ENCODE measurements at places on chromosomes 1 and 21.

DNA sequence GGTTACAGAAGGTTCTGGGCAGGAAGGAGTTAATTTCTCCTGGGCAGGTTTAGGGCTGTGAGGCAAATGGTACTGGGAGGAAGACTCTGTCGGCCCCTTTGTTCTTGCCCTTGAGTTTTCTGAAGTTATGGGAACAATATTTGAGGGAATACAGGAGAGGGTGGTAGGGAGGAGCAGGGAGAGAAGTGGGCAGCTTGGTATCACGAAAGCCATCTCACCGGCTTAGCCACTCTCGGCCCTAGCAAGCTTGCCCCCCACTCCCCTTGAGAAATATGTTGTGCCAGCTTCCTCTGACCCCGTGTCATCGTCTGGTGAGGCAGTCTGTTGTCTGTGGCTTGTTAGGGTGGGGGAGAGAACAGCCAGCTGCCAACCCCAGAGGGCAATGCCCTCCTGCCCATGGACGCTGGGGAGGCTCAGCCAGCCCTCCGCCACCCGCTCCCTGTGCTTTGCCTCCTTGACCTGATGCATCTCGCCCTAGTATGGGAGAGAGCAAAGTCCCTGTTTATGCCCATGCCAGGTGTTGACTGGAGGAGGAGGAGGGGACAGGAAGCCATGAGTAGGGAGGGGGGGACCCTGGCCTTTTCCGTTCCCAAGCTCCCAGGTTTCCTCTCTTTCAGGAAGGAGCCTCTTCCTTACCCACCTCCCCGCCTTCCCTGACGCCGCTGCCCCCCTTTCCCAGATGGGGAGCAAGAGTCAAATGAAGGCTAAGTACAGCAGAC is 1.2 kb downstream of the EFNA1 start:
- no peak for DNase-seq

GRCh38 chr1:172449585-172450523 is 6.0 kb upstream of the PIGC start:
- DNase-seq = peak; percentile 26

DNA sequence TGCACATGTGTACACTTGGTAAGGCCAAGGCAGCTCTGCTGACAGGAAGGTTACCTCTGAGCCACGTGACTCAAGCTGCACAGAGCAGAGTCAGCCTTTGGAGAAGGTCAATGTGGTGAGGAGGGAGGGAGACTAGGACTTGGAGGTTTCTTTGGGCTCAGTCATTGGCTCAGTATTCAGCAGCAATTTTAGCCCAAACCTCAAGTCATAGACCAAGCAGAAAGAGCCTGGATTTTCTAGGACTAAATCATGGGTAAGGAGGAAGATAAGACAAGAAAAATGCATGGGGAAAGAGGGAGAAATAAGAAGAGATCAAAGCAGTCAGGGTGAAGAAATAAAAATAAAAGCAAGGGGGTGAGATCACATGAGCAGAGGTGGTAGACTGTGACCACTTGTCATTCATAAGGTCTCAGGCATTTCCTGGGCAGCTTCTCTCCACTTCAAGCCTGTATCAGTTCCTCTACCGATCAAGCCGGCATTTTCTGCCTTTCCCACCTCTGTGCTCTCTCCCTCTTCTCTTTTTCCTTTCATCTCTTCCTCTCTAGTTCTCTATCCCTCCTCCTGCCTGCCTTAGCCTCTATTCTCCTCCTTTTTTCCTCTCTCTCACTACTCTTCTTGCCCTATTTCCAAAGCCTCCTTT is 51.7 kb upstream of the DUSP10 start:
- no peak for DNase-seq

- no peak for DNase-seq
Measured at GRCh38 chr1:109347511-109347910, 40.7 kb upstream of the MYBPHL start.

DNA sequence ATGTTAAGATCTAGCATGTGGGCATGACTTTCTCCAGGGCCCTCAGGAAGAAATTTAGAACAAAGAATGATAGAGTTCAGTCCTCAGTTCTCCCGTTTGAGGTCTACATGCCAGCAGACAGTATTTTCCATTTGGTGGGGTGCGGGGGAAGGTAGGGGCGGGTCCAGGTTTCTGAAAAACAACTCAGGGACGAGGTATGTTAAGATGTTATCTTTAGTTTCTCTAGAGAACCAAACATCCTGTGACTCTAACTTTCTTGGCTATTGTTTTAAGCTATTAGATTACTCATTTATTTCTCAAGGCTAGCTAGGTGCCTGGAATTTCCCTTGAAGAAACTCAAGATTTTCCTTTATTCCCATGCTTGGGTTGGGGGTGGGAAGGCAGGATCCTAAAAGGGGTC is 42.3 kb upstream of the SYT14 start:
- no peak for DNase-seq

DNA sequence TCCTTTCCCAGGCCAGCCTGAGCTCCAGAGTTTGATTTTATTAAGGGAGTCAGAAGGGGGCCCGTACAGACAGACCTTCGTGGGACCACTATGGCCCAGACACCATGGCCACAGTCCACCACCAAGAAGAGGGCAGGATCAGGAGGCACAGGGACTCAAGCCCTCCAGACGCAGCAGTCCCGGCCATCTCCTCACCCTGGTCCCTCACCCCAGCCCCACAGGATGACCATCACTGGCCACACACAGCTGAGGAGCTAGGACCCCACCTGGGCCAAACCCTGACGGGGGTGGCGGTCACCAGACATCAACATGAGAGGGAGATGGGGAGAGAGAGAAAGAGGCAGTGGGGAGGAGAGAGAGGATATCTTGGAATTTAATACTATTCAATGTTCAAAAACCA is 29.2 kb upstream of the AGPAT3 start:
- DNase-seq = no peak

- no peak for DNase-seq
Measured at GRCh38 chr1:210653771-210654170, 325.1 kb downstream of the HHAT start.

DNA sequence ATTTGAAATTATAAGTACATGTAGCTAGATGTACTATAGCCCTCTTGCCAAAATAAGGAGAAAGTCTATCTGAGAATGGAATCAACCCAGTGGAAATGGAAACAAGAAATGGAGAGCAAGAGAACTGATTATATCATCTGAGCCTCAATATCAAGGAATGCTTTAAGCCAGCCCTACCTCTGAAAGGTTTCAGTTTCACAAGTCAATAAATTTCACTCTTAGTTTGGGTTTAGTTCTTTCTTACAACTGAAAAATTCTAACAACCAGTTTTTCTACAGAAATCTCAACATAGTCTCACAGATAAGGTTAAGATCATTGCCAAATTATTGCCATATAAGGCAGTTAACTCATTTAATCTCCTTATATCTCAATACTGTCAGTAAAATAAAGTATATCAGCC is 80.0 kb downstream of the EPS15 start:
- no peak for DNase-seq

DNA sequence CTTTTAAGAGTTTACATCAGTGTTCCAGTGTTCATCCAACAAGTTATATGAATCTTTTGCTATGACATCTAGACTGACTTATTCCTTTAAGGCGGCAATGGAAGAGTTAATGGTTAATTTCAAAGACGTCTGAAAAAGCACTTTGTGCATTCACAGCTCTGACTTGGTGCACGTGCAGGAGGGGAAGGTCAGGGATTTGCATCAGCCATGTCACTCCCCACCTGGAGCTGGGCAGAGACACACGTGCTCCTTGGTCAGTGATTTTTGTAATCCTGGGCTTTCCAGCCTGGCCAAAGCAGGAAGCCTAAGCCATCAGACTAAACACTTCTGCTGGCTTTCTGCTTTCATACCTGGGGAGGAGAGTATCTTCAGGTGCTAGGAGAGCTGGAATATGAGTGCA is 96.3 kb downstream of the ST3GAL3 start:
- no peak for DNase-seq

GRCh38 chr1:56137090-56137489 is 442.3 kb downstream of the PLPP3 start:
- DNase-seq = no peak

- no peak for DNase-seq
Measured at GRCh38 chr1:180953291-180954004, 40.8 kb downstream of the KIAA1614 start.

DNA sequence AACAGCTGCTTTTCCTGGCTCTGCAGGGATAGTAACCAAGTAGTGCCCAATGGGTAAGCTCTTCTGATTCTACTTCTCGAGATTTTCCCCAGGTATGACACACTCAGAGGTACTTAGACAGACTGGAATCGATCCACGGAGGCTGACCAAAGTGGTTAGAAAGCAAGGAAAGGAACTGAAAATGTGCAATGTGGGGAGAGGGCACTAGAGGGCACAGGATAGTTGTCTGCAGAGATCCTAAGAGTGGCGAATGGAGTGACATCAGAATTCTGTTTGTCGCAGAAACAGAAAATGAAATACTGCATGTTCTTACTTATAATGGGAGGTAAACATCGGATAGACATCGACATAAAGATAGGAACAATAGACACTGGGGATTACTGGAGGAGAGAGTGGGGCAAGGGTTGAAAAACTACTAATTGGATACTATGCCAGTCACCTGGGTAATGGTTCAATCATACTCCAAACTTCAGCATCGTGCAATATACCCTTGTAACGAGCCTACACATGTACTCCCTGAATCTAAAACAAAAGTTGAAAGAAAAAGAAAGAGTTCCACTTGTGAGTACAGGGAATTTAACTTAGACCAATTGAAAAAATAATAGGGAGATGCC is 23.3 kb downstream of the CYP2J2 start:
- DNase-seq = no peak

DNA sequence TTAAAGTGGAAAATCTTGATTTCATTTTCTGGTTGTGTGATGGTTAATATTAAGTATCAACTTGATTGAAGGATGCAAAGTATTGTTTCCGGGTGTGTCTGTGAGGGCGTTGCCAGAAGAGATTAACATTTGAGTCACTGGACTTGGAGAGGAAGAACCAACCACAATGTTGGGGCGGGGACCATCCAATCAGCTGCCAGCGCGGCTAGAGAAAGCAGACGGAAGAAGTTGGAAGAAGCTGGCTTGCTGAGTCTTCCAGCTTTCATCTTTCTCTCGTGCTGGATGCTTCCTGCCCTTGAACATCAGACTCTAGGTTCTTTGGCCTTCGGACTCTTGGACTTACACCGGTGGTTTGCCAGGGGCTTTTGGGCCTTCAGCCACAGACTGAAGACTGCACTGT is 832.6 kb upstream of the TMPRSS15 start:
- DNase-seq = no peak

DNA sequence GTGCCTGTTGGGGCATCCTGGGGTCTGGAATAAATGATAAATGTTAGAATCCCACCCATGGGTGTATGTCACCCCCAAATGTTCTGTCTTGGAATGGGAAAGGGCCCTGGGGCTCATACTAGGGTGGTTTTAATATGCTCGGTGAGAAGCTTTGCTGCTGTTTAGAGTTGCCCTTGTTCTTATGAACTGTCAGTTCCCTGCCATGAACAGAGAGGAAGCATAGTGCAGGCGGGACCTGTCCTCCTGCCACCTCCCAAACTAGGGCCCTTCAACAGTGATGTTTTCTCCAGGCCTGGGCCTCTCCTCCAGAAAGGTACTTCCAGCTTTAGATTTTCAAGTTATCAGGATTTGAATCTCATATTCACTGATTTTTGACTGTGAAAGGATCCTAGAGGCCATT is 80.7 kb upstream of the COA6 start:
- no peak for DNase-seq

DNA sequence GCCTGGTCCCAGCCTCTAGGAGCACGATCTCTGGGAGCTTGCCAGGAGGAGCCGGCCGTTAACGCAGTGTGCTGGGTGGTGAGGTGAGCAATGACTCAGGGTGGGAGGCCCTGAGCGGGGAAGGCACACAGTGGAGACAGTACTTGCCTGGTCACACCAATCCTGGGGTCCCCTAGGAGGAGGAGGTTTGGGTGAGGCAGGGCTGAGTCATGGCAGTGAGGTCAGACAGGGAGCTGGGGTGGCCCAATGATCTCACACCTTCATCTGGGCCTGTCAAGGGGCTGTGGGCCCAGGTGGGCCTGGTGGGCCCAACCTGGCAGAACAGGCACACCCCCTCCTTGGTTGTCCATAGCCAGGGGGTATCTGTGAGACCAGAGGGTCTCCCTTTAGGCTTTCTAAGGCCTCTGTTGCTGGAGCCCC is 8.6 kb upstream of the EDN2 start:
- no peak for DNase-seq

DNA sequence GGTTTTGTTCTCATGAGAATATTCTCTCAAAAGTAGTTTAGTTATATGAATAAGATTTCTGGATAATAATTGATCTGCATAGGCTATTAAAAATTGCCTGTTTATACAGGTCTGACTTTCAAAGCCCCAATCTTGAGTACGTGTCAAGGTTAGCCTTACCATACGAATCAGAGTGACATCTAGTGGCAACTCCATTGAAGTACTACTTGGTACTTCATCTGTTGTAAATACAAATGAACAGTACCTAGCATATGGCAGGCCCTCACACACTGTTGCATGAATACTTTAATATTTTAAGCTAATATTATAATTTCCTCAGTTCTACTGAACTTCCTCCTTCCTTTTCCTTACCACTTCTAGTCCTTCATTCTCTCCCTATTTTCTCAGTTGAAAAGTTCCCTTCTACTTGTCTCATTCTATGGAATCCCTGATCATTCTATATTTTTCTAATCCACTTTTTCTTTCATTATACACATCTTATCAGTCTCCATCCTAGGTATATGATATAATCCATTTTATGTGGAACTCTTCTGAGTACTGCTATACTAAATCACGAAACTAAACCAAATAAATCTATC is 101.2 kb downstream of the AKT3 start:
- peak; percentile 56 for DNase-seq

- DNase-seq = no peak
Measured at GRCh38 chr21:45644041-45644906, 749 bp downstream of the PCBP3 start.

DNA sequence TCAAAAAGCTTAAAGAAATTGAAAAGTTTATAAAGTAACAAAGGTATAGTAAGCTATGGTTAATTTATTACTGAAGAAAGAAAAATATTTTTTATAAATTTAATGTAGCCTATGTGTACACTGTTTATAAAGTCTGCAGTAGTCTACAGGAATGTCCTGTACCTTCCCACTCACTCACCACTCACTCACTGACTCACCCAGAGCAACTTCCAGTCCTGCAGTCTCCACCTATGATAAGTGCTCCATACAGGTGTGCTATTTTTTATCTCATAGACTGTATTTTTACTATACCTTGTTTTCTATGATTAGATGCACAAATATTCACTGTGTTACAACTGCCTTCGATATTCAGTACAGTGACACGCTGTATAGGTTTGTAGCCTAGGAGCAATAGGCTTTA is 106.6 kb downstream of the NR5A2 start:
- no peak for DNase-seq

DNA sequence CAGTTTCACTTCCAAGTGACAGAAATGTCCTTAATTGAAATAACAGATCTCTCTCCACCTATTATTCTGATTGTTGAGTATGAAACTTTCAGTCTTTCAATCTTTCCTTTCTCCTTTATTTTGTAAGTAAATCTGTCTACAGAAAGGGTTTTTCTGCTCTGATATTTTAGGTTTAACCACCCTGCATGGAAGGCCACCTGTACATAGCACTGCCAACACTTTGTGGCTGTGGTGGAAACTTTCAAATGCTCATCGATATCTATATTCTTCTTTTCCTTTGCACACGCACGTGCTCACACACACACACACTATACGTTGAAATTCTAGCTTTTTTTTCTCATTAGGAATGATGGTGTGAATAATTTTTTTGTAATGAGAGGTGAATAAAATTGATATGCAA is 1179.3 kb downstream of the KCNT2 start:
- no peak for DNase-seq
